ENCODE measurements at places on chromosomes 1 and 21.

GRCh38 chr1:91065337-91065736, 43.5 kb upstream of the ZNF644 start:
- no peak for DNase-seq

GRCh38 chr1:235953801-235954200, 87.1 kb upstream of the LYST start:
- DNase-seq: no peak

GRCh38 chr1:30183895-30184294, 539.5 kb downstream of the MATN1 start:
- no peak for DNase-seq

GRCh38 chr21:42579456-42580075, 65.9 kb downstream of the SLC37A1 start:
- no peak for DNase-seq

- no peak for DNase-seq
Observed at GRCh38 chr1:46552357-46553237, 1.1 kb upstream of the KNCN start.
